Activated CD4-positive, alpha-beta T cell treated with anti-CD3 and anti-CD28 coated beads, Interleukin-2, amount 50 U/mL, for 16 hours (primary cell): ENCODE measurements at places on chromosomes 4 and X.

GRCh38 chrX:2484721-2485648 lies 15.8 kb downstream of the DHRSX start:
- DNase-seq: no peak

DNA sequence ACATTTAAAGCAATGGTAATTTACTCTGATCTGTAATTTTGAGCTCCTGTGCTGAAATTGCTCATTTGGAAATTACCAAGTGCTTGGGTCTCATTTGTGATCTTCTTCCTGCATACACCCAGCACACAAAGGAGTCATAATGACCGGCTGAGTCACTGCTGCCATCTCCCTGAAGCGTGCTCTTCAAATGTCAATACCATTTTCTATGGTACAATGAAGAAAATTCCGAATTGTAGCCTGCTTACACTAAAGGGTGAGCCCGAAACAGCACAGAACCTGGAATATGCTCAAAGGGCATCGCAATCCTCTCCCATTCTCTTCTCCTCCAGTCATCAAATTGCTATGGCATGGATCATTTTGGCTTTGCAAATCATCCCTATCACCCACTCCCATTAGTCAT lies 140.5 kb downstream of the GRIA3 start:
- DNase-seq: no peak

DNA sequence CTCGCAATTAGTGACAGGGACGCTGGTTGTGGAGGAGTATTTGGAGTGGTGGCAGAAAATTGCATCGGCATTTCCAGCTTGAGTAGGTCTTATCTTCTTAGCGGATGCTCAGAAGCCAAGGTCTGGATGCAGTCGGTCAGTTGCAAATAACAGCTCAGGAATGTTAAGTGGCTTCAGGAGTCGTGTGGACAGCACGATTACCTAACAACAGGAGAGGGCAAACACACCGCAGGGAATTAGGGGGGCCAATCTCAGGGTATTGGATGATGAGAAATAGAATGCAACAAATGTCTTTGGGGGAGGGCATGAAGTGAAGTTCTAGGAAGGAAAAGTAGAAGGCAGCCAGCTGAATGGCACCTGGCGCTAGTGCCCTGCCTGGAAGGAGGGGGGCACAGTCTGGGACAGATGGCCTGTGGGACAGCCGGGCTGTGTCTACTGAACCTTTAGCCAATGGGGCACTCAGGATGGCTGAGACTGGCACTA lies 11.8 kb downstream of the RASL11B start:
- no peak for DNase-seq

- peak; percentile 74 for DNase-seq
Measured at GRCh38 chr4:38062088-38062775, 102.0 kb downstream of the PTTG2 start.

DNA sequence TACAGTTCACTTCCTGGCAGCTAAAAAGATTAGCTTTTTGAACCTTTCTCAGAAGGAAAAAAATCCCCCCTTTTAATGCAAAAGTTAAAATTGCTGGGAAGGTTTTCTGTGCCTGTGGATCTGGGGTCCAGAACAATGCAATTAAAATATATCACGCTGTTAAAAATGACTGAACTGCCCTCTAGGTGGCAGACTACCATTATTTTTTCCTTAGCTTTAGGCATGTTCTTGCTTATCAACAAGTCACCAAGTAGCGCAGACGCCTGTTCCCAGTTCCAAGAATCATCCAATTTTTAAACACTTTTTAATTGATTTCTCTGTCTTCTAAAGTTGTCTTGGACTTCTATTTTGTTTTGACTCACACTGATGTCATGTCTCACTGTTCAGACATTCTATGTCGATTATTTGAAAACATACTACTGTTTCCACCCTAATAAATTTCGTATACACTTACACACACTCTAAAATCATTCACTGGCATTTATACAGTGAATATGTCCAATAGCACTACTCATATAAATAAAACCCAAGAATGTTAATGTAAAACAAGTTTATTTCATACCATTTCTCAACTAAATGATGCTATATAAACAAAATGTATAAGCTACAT lies 661.6 kb downstream of the RAPGEF2 start:
- DNase-seq: peak; percentile 36

DNA sequence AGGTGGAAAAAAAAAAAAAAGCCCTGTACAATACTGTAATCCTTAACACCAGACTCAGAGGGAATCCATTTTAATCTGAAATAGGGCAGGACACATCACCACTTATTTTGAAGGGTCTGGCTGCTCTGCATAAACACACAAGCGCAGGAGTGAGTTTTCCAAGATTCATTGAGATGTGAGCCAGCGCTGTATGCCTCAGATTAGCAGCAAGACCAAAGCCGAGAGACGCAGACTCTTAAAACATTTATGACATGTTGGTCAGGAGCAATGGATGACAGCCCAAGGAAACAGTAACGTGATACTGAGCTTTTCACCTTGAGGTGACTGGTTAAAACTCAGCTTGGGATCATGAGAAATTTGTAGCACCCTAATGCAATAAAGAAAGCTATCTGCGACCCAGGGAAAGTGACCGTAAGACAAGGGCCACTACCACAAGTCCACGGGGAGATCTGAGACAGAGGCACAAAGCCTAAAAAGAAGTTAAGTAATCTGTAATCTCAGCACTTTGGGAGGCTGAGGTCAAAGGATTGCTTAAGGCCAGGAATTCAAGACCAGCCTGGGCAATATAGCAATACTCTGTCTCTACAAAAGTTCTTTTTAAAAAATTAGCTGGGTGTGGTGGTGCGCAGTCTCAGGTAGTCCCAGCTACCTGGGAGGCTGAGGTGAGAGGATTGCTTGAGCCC lies 210.6 kb downstream of the COL25A1 start:
- no peak for DNase-seq

- DNase-seq: peak; percentile 72
Measured at GRCh38 chrX:110407910-110408545, 49.4 kb downstream of the RTL9 start.

DNA sequence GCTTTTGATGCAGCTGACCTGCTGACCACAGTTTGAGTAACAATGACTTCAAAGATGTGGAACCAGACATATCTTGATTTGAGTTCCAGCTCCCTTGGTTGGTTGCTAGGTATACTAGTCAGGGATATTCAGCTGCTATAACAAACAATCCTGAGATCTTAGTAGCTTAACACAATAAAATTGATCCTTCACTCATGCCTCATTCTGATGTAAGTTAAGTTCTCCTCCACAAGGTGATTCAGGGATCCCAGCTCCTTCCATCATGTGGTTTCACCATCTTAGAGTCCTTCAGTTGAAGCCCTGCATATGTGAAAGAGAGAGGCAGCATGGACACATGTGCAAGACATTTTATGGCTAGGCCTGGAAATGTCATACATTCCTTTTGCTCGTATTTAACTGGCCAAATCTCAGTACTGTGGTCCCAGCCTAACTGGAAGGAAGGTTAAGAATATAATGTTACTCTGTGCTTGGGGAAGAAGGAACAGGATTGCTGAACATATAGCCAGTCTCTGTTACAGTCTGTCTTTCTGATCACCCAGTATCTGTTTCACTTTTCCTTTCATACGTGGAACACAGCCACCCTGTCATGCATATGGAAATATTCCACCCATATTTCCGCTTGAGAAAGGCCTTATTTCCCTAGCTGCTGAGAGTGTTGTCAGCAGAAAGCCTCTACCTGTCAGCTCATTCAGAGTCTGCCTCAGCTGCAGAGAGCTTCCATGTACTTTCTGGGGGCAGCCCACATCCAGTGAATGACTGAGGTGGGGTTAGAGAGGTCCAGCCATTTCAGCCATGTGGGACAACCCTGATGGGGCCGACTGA lies 7.1 kb downstream of the SMIM9 start:
- DNase-seq: peak; percentile 13
